ENCODE measurements at places on chromosomes 7 and 10. TPM values are rescaled to one million over a fixed set of nuclear protein-coding genes. Genes with fewer than 3 reads are reported as not detected.
A peak's percentile ranks its signal among the peaks of the same experiment; 100 is the strongest.

DNA sequence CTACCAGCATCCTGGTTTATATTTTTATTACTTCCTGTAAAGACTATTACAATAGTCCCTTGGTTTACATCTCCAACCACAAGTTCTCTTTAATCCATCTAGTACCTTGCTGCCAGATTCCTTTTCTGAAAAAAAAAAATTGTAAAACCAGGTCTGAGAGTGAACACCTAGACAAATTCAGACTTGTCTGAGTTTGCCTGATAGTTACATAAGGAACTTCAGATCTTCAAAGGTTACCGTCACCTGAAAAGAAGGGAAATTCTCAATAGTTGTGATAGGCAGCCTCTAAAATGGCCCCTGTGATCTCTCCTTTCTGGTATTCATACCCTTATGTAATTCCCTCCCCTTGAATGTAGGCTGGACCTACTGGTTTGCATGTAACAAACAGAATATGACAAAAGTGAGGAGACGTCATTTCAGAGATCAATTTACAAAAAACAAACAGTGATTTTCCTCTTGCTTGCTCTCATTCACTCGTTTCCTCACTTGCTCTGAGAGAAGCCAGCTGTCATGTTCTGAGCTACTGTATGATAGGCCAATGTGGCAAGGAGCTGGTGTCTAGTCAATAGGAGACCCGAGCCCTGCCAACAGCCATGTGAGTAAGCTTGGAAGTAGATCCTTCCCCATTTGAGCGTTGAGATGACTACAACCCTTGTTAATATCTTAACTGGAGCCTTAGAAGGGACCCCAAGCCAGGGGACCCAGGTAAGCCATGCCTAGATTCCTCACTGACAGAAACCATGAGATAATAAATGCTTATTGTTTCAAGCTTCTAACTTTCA, 110.9 kb upstream of the LSM8 start:
- no peak for DNase-seq

GRCh38 chr10:71846816-71847215, 4.2 kb downstream of the PSAP start:
- no peak for DNase-seq

DNA sequence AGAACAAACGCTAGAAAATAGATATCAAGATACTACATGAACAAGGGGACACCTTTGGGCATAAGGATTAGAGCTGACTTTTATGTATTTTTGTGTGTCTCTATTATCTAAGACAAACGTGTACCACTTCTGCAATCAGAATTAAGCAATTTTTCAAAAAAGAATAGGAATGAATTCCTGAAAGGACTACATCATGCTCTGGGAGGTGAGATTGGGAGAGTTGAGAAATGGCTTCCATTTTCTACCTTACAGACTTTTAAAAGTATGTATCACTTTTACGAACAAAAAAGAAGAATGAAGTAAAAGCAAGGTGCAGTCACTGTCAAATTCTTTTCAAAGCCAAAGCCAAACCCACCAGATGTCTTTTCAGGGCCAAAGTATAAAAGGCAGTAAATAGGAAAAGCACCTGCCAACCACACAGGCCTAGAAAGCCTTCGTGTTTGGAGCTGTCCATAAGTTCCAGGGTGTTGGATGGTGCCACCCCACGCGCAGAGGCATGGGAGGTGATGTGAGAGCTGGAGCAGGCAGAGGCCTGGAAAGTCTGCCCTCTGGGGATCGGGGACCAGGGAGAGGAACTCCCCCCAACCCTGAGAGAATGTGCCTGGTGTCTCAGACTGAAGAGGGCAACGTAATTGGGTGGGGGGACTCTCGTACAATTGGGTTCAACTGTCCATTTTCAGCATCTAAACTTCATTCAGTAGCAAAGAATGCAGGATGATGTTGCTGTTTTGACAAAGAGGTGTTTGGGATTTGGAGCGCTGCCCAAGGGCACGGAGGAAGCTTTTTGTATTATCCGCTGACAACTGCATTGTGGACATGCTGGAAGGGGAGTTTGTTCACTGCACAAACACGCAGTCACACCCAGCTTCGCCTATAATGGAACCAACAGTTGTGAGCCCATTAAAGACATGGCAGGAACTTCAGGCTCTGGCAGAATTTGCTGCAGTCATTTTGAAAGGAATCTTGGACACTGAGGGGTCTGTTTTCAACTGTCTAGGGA, 17.6 kb upstream of the CTBP2 start:
- DNase-seq, result no peak

DNA sequence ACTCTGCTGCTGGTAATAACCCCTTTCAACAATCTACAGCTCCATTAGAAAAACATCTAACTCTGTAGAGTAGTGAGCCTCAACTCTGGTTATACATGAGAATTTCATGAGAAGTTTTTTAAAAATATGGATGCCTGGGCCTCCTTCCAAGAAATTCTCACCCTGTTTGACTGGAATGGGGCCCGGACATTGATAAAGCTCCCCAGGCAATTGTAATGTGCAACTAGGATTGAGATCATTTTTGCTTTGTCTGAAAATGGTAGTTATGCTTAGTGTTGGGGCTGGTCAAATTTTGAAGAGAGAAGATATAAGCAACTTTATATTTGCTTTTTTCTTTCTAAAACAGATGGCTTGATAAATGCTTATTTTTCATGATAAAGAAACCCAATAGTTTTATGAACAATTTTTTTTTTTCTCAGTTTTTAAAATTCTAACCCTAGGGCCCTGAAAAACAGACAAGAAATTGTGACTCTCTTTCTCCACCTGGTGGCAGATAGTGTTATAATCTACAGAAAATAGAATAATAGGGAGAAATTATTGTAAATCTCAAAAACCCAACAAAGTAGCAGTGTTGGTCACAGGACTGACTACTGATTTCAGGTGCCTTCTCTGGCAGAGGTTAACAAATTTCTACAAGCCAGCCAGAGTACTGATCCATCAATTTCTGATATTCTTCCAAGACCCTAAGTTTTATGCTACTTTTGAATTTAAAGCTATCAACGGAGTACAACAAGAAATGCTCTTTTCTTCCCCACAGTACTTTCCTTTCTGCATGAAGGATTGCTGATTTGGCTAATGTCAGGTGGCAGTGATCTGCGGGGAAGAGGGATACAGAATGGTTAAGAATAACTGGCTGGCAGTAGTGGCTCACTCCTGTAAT, 174.8 kb downstream of the DKK1 start:
- peak; percentile 28 for DNase-seq

DNA sequence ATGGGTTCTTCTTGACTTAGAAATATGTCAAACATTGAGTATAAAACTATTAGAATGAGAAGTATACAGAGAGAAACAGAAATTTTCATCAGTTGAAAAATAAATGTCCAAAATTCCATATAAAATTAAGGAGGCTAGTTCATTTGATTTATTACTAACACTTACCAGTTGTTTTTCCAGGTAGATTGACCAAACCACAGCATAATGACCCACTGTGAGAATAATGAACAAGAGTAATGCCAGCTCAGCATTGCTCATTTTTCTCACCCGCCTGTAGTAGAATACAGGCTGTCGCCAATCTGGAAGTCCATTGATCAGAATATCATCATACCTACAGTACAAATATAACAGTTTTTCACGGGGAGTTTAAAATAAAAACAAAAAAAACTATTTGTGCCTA, 82.9 kb downstream of the DNAJC1 start:
- DNase-seq, result peak; percentile 16

DNA sequence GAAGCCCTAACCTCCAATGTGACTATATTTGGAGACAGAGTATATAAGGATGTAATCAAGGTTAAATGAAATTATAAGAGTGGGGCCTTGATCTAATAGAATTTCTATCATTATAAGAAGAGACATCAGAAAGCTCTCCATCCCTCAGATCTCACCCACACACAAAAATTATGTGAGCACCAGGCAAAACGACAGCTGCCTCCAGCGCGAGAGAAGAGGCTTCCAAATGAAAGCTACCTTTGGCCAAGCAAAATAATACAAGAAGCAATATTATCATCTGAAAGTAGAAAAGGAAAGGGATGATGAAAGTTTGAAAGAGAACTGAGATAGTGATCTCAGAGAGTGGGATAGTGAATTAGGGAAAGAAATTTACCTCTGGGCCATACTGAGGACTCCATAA, 1192.5 kb downstream of the NXPH1 start:
- no peak for DNase-seq

- DNase-seq, result peak; percentile 18
Measured at GRCh38 chr7:16590424-16590823, 55.1 kb downstream of the ANKMY2 start.

- DNase-seq, result no peak
Measured at GRCh38 chr7:35522697-35523096, 172.2 kb downstream of the HERPUD2 start.

Gene CC2D2B
- 0.30 TPM for total RNA-seq

Gene COL26A1
- not detected for total RNA-seq

Gene CALCR
- total RNA-seq, result 0.17 TPM

Gene CLRN3
- not detected for total RNA-seq

Gene ZSWIM8
- total RNA-seq, result 66.9 TPM
